Kasumi-1 (cell line): ENCODE measurements at places on chromosomes 1 and 21.
A peak's percentile ranks its signal among the peaks of the same experiment; 100 is the strongest.

- no peak for DNase-seq
Measured at GRCh38 chr1:113391649-113392271, 1.4 kb downstream of the MAGI3 start.

- no peak for DNase-seq
Measured at GRCh38 chr1:37817481-37817880, 9.5 kb upstream of the YRDC start.

GRCh38 chr1:240618946-240619345 lies 7.0 kb upstream of the GREM2 start:
- no peak for DNase-seq

DNA sequence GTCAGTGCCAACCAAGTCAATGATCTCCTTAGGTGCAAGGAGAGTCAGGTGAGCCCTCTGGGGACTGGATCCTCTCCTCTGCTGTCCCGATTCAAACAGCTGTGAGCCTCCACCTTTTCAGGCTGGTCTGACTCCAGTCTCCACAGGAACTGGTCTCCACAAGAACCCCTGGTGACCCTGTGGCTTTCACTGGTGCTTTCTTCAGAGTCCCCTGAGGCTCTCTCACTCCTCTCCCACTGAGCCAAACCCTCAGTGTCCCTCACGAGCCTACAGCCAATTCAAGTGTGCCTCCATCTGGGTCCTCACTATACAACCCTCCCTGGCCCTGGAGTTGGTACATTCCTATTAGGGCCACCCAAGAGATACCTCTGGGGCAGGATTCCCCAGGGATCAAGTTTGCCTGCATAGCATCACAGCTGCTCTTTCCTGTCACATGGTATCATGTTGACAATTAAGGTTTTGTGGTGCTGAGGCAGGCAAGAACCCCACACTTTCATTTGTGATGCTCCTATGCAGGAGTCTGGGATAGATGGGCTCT lies 5.2 kb upstream of the NGF start:
- DNase-seq: no peak

GRCh38 chr1:61904354-61904753 lies 162.1 kb downstream of the PATJ start:
- DNase-seq: no peak

GRCh38 chr1:3702528-3702927 lies 49.7 kb upstream of the CCDC27 start:
- no peak for DNase-seq

GRCh38 chr1:236800002-236800620 lies 5.0 kb downstream of the MTR start:
- no peak for DNase-seq

DNA sequence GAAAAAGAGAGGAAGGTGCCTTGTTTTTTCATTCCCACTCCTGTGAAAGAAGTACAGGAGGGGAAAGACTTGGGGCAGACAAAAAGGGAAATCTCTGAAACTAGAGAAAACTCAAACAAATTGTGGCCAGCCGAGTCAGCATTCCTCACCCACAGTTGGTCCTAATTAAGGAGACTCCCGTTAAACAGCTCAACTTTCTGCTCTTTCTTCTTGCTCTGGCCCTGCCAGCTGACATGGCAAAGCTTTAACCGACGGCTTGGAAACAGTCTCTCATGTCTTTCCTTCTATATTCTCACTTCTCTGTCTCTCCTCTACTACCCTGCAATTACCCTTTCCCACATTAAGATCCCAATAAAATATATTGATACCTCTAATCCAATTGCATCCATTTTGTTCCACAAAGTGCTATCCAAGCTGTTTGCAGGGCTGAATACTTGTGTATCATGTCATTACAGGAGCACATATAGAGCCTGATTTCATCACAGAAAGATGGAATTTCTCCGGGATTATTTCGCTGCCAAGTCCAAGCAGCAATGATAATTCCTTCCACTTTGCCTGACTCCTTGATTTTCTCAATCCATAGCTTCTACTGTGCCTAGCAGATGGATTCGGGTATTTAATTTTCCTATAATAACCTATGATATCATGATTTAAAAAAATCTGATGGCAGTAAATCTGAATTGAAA lies 65.4 kb upstream of the IPO9 start:
- no peak for DNase-seq

GRCh38 chr1:11961230-11961629 lies 19.0 kb upstream of the MFN2 start:
- no peak for DNase-seq

GRCh38 chr1:104856518-104856917 lies 1106.8 kb downstream of the AMY1C start:
- no peak for DNase-seq

DNA sequence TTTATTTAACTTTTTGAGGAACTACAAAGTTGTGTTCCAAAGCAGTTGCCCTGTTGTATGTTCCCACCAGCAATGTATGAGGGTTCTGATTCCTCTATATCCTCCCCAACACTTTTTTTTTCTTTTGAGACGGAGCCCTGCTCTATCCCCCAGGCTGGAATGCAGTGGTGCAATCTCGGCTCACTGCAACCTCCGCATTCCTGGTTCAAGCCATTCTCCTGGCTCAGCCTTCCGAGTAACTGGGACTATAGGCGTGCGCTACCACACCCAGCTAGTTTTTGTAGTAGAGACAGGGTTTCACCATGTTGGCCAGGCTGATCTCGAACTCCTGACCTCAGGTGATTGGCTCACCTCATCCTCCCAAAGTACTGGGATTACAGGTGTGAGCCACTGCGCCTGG lies 60.4 kb upstream of the ENAH start:
- DNase-seq: no peak

DNA sequence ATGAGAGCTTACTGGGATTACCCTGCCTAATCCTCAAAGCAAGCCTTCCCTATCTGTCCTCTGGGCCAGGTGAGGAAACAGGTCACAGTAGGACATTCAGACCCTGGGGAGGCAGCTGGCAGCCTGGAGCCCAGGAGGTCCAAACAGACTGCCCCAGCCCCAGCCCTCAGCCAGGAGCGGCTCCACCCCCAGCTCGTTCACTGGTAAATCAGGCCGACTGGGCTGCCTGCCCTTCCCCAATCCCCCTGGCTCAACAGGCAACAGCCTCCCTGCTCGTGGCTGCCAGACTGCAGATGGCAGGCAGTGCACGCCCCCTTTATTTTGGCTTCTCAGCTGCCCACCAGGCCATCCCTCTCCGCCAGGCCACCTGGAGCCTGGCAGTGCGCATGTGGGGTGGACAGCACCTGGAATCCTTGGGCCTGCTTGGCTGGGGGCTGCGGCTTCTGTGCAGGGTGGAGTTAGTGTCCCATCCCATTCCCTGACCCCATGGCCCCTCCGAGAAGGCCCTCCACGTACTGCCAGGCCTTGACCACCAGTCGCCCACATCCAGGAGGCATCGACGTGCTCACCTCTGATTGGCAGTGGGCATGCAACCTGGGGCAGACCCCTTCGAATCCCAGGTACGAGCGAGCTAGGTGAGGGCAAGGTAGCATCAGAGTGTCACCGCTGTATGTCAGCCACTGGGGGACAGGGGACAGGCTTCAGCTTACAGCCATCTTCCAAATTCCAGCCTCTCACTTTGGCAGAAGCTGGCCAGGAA lies 11.2 kb upstream of the ZNF670 start:
- DNase-seq: no peak

DNA sequence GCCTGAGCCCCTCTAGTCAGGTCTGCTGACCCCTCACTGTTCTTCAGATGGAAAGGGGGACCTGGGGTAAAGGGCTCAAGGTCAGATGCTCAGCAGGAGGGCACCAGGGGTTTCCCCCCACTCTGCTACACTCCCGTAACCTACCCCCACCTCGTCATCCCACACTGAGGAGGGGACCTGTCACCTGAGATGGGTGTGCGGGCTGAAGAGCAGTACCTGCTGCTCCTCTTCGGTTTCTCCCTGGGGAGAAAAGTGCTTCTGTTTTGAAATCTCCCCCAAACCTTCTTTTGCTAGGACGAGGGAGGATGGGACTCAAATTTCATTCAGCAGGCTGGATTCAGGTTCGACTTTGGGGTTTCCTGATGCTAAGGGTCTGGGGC lies 65.2 kb downstream of the SYT2 start:
- DNase-seq: no peak

GRCh38 chr1:1041092-1041523 lies 21.2 kb downstream of the AGRN start:
- DNase-seq: no peak

DNA sequence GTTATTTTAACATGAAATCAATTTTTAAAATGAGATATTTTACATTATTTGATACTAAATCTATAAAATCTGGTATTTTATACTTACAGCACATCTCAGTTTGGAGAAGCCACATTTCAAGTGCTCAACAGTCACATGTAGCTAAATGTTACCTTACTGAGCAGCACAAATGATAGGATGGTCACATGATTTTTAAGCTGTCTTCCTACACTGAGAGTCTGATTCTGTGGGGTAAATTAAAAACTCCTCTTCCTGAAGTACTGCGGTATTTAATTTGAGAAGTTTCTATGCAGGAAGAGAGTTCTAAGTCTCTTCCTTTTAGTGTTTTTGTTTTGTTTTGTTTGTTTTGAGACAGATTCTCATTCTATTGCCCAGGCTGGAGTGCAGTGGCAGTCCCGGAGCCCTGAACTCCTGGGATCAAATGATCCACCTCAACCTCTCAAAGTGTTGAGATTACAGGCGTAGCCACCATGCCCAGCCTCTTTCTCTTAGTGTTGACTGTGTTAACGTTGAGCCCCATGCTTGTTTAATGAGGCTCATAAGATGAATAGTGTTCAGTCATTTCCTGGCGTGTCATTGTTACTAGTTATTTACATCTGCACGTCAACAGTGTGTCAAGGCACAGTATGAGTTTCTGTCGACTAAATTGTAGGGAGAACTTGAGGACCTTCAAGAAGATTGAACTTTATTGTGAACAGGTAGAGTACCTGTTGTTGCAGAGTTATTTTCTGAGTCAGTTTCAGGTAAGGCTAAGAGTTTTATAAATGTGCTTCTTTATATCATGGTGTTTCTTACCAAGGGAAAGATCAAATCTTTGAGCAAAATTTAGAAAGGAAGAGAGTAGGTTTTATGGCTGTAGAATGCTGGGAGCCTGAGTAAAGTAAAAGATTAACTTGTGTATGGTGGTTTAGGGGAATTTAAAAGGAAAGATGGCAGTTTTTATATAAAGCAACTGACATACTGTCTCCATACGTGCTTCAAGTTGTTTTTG lies 3.3 kb downstream of the CNST start:
- DNase-seq: no peak

DNA sequence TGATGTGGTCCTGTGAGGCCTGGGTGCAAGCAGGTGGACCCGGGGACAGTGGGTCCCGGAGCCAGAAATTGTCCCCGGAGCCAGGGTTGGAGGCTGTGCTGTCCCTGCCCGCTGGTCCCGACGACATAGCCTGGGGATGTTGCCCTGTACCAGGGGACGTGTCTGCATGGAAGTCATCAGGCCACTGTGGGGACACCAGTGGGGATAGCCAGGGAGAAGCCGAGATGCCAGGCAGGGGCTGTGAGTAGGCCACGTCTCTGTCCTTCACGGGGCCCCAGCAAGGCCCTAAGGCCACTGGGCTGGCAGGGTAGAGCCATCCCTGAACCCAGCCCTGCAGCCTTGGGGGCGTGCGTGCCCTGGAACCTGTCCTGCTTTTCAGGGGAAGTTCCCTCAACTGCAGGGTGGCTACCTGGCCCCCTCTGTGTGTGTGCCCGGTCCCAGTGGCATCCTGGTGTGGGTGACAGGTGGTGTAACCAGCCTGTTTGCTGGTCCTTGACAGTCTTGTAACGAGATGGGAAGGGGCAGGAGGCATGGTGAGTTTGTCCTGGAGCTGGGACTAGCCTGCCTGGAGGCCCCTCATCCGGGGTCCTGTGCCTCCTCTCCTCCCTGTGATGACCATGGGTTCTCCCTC lies 73.2 kb downstream of the OBSCN start:
- DNase-seq: no peak

DNA sequence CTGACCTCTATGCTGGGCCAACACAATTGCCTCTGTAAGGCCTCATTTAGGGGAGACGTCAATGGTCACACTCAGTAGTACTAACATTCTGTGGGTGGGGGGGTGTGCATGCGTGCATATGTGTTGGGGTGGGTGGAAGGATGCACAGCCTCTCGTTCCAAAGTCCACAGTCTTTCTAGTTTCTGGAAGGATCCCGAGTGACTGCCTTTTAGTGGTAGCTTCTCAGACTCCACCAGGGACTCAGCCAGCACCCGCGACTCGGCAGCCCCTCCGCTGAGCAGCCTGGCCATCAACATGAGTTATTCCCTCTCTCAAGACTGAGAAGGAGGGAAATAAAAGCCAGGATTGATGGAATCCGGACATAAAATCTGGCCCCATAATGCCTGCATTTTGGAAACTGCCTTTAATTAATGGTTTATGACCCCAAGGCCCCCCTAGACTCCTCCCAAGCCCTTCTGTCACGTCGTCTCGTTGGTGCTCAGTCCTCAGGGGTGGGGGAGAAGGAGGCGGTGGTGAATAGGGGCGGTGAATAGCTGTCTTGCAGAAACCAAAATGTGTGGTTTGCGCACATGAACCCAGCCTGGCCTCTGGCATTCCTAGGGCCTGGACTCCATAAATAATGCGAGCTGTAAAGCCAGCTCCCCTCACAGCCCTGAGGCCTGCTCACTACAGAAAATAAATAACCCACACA lies 65.1 kb upstream of the TMEM51 start:
- no peak for DNase-seq

GRCh38 chr1:163821679-163822078 lies 499.9 kb downstream of the NUF2 start:
- no peak for DNase-seq

DNA sequence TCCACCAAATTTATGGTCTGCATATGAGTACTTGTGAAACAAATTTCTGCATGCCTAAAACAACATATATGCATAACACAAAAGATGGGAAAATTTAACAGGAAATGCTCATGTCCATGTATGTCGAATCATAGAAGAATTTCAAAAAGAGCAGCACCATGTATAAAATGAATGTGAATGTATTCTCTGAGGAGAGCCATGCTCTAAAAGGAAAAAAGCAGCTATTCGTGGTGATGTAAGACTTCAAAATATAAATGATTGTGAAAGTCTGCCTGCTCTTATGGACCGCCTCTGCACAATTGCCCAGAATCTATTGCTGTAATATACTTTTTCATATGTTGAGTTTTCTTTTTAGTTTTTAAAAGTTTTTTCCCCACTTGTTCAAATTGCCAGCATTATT lies 66.8 kb downstream of the EPB41 start:
- DNase-seq: no peak

GRCh38 chr1:221991221-221991620 lies 249.3 kb upstream of the DUSP10 start:
- peak; percentile 32 for DNase-seq

GRCh38 chr1:208374391-208374941 lies 130.3 kb upstream of the PLXNA2 start:
- no peak for DNase-seq

DNA sequence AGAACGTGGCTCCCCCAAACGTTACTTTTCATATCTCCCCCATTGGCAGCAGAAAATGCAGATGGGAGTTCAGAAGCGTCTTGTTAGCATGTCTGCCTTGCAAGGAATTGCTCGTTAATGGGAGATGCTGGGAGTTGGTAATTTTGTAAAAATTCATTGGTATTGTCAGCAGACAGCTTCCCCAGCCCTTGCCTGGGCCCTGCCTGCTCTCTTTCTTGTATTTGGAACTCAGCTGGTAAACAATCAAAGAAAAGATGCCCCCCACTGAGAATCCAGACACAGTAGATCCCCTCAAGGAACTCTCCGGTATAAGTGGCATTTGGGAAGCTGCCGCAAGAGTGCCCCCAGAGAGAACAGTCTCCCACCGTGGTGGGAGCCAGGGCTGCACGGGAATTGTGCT lies 94.4 kb upstream of the IGSF21 start:
- DNase-seq: no peak
